ENCODE measurements at places on chromosomes 5 and 9.
A peak's percentile ranks its signal among the peaks of the same experiment; 100 is the strongest.

- no peak for DNase-seq
Measured at GRCh38 chr5:1887588-1888360, 5.0 kb upstream of the IRX4 start.

DNA sequence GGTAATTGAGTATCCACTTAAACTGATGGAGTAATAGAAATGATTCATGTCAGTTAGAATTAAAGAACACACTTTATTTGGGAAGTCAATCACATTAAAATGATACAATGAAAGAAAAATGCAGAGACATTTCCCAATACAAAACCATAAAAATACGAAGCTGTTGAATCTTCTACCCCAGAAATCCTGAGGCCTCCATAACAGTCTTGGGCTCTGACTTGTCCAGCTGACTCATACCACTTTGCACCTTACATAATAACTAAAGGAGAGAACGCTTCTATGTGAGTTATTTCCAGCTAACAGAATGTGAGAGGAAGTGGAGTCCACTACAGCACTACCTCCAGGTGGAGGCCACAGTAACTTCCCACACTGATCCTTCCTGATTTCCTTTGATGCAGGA, 305.0 kb downstream of the MRPS30 start:
- DNase-seq = no peak

- DNase-seq = peak; percentile 89
Measured at GRCh38 chr5:672329-673160, 20.6 kb downstream of the TPPP start.

- DNase-seq = no peak
Measured at GRCh38 chr5:137400571-137400970, 98.6 kb downstream of the SPOCK1 start.

GRCh38 chr5:26945901-26946300, 92.5 kb downstream of the CDH9 start:
- no peak for DNase-seq

DNA sequence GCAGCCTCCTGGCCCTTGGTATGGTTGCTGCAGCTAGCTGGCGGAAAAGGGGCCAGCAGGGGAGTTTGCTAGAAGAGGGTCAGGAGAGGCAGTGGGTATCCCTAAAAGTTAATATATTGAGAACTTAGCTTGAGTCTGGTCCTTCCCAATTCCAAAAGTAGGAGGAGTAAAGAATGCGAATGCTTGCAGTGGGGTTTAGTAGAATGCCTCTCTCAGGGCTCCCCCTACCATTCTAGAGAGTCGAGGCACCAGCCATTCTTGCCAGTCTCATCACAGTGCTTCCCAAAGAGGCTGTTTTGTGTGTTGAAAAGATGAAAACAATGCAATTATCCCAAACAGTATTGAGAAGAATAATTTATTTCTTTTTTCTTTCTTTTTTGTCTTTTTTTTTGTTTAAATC, 26.4 kb downstream of the TTC39B start:
- no peak for DNase-seq

DNA sequence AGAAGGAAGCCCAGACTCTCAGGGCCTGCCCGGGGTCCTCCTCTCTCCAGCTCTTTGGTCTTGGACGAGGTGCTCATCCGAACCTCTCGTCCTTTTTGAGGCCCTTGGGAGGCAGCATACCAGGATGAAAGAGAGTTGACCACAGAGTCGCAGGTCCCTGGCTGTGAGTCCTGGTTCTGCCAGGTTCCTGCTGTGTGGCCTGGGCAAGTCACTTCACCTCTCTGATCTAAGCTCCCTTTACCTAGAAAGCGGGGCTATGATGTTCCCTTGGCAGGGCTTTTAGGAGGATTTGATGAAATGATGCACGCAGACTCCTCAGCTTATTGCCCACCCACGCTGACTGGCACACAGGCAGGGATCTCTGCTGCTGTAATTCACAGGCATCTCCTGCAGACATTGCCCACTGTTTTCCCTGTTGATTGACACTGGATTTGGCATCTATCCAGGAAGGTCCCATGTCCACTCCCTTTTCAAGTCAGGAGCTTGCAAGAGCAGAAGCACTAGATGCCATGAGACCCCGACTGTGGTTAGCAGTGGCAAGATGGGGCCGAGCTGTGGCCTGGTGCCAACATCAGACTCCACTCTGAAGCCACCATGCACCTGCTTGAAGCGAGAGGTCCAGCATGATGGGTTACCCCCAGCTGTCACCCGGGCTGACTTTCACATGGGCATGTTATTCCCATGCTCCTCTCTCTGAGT, 71.5 kb downstream of the MACROH2A1 start:
- DNase-seq = peak; percentile 28

- DNase-seq = no peak
Measured at GRCh38 chr9:131522257-131523085, 8.6 kb downstream of the UCK1 start.

DNA sequence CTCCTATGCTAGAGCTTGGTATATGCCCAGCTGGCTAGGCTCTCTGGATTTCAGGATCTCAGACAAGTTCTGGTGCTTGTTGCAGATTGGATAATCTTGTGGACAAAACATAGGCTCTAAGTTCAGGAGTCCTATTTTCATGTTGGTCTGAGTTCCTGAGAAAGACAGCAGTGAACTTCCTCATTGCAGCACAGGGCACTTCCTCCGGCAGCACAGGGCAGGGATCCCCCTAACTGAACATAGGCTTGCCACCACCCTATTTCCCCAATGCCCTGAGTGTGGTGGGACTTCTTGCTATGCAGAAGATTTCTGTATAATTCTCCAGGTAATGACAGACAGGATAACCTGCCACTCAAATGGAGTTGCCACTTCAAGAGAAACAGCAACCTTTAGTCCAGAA, 220.1 kb downstream of the PIK3R1 start:
- no peak for DNase-seq

DNA sequence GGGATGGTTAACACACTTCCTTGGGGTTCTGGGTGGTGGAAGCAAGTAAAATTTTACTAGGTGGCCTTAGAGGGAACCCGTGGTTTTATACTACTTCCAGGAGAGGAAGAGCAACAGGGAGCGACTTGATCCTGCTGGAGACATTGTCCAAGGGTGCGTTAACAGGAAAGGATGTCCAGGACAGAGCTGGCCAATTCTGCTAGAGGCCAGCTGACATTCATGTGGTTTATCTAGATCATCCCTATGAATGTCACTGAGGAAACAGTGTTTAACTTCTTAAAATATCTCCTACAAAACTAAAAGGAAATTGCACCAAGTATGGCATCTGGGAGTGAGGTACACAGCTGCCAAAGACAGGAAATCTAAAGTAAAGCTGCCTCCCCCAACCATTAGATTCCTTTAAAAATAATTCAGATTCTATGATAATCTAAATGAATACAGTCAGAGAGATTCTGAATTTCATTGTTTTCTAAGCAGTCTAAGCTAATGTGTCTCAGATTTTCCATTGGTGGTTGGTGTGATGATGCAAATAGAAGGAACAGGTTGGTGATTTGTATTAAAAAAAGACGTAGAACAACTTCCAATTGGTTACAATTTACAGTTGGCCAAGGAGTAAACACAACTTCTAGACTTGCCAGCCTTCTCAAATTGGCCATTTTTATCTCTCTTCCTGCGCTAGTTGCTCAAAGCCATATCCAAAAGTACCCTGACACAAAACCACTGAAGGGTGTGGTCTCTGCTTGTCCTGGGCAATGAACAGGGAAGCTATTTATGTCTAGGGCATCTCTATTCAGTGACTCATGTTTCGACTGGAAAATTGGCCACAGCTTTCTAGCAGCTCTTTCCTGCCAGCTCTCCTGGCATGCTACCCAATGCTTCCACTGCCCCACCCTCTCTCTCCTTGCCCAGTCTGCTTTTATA, 574.7 kb upstream of the MEF2C start:
- peak; percentile 41 for DNase-seq

GRCh38 chr9:35844628-35845270, 15.7 kb downstream of the TMEM8B start:
- DNase-seq = no peak

DNA sequence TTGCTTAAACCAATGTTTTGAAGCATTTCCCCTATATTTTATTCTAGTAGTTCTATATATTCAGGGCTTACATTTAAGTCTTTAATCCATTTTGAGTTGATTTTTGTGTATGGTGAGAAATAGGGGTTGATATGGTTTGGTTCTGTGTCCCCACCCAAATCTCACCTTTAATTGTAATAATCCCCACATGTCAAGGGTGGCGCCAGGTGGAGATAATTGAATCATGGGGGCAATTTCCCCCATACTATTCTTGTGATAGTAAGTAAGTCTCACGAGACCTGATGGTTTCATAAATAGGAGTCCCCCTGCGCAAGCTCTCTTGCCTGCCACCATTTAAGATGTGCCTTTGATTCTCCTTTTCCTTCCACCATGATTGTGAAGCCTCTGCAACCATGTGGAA, 92.2 kb upstream of the TBC1D2 start:
- DNase-seq = no peak

DNA sequence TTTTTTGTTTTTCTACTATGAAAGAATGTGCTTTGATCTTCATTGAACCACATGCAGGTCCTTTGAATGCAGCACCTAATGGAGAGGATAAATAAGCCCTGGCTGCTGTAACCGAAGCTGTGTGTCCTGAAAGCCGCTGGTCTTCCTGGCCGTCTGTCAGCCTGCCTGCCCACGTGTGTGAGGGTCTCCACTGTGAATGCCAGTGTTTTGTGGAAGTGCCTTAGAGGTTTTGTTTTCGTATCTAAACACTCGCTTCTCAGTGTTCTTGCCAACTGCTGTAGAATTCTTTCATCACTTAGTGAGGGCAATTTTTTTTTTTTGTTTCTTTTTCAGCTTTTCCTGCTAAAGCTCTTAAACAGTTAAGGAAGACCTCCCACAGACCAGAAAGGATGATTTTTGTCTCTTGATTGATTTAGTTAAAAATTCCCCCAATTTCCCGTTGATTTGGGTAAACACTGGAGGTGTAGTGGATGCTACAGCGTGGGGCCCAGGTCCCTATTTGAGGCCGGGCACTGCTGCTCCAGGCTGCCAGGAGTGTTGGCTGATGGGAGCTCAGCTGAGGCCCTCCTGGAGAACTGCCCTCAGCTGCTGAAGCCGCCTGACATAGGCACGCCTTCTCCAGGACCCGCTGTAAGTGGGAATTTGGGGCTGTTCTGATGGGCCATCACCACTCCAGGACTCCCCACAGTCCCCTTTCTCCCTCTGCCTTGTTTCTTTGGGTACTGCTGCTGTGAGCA, 29.2 kb upstream of the PTCH1 start:
- DNase-seq = no peak

DNA sequence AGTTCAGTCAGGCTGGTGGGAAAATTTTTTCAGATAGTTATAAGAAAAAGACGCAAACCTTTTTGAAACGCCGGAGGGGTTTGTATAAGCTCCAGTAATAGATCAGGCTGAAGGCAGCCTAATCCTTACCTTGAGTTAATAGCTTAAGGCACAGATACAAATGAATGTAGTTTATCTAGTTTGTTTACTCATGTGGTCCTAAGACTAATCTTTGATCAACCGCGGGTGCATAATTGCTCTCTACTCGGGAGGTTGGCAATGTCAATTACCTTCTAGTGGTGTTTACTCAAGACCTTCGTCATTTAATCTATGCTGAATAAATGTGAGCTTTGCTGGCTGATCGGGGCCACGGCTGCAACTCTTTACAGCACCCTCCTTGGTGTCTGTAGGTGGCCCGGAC, 665 bp upstream of the INSL4 start:
- DNase-seq = peak; percentile 5

DNA sequence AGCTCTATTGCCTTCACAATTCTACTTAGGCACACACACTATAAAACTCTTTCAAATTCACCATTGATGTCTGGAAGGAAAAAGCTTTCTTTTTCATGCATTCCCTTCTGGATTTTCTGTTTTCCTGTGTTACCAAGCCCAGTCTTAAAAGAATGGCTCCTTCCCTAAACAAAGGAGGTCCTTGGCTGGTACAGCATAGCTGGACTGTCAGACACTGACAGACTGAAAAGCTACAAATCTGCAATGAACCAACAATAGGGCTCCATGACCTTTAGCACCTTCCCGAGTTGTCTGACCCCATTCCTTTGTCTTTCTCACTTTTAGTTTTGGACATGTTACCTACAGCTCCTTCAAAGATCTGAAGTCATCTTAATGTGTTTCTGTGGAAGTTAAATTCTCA, 382.5 kb downstream of the TMEM161B start:
- no peak for DNase-seq

- DNase-seq = peak; percentile 42
Measured at GRCh38 chr5:1227667-1228066, 2.5 kb downstream of the SLC6A18 start.

- DNase-seq = no peak
Measured at GRCh38 chr9:95224376-95225019, 93.0 kb downstream of the FANCC start.

DNA sequence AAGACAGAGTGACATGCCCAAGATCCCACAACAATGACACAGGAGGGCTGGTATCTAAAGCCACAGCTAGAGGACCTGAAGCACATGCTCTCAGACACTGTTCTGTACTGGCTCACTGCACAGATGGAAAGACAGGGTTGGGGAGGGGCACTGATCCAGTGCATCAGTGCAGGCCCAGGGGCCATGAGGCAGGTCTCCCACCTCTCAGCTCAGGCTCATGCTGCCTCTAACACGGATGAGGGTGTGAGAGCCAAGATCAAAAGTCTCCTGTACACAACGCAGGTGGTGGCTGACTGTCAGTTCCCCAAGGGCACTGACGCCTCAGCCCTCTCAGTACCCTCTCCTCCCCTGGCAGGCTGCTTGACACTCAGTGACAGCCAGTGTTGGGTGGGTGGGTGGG, 10.9 kb downstream of the RAPGEF1 start:
- DNase-seq = peak; percentile 27

- DNase-seq = no peak
Measured at GRCh38 chr5:43514471-43514815, 505 bp downstream of the C5orf34 start.

DNA sequence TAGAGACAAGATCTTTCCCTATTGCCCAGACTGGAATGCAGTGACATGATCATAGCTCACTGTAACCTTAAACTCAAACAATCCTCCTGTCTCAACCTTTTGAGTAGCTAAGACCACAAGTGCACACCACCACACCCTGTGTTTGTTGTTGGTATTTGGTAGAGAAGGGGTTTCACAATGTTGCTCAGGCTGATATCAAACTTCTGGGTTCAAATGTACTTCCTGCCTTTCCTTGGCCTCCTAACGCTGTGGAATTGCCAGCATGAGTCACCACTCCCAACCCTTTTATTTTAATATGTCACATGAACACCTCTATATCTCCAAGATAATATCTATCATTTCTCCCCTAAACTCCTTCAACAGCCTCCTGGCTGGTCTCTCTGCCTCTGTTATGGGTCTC, 719.0 kb downstream of the PTPRD start:
- no peak for DNase-seq

- DNase-seq = no peak
Measured at GRCh38 chr9:129841071-129841470, 5.8 kb downstream of the USP20 start.

DNA sequence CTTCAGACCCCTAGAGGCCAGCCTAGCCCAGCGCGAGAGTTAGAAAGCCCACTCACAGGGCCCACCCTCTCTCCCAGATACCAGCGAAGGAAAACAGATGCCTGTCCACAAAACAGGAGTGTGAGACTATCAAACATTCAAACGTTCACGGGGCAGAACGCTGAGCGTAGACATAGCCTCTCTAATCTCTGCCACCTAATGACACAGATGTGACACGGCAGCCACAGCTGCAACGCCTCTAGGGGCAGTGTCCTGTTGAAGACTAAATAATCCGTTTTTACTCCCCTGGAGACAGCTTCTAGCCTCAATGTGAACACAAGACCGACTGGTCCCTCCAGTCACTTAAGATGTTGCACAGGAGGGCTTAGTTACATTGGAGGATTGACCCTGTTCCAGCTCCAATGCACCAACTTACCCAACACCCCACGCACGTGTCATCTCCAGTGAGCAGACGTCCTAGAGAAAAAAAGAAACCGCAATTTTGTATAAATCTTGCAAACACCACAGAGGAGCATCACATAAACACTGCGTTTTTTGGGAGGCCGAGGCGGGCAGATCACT, 14.3 kb downstream of the DIPK1B start:
- DNase-seq = no peak

- no peak for DNase-seq
Measured at GRCh38 chr5:172602783-172603231, 38.3 kb upstream of the NEURL1B start.
